ENCODE measurements at places on chromosomes 7 and 10.

- DNase-seq: no peak
Measured at GRCh38 chr10:5557040-5557721, 32.4 kb downstream of the CALML3 start.

DNA sequence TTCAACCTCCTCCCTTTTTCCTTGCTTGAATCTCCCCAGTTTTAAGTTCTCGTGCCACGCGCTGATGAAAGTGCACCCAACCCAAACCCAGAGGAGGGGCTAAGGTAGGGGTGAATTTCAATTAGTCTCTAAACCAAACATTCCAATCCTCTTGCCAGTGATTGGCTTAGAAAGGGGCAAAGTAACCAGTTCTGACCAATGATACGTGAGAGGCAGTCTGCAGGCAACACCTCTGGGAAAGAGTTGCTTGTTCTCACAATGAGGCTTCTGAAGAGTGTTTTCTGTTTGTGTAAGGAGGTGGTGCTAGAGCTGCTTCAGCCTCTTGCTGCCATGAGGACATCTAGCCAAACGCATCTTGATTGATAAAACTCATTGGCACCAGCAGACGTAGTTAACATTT lies 21.8 kb downstream of the SLC35G1 start:
- DNase-seq: no peak

- DNase-seq: no peak
Measured at GRCh38 chr10:131666091-131666490, 234.7 kb upstream of the PPP2R2D start.

- no peak for DNase-seq
Measured at GRCh38 chr7:78794101-78794500, 659.4 kb downstream of the MAGI2 start.

DNA sequence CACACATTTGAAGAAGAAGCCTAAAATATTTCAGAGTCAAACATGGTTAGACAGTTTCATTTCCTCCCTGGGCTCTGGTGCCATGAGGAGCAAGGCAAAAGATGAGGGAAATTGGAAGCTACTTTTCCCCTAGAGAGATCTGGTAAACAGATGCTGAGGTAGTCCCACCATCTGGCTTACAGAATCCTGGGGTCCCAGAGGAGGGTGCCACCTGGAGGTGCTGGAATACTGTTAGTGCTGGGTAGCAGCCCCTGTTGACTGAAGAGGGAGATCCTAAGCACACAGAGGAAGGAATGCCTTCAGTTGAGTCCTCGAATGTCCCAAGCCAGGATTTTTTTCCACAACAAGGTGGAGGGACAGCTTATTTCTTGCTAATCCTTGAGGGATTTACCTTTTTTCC lies 160.1 kb downstream of the FZD1 start:
- no peak for DNase-seq

GRCh38 chr7:82234457-82235049 lies 209.0 kb downstream of the CACNA2D1 start:
- peak; percentile 23 for DNase-seq

DNA sequence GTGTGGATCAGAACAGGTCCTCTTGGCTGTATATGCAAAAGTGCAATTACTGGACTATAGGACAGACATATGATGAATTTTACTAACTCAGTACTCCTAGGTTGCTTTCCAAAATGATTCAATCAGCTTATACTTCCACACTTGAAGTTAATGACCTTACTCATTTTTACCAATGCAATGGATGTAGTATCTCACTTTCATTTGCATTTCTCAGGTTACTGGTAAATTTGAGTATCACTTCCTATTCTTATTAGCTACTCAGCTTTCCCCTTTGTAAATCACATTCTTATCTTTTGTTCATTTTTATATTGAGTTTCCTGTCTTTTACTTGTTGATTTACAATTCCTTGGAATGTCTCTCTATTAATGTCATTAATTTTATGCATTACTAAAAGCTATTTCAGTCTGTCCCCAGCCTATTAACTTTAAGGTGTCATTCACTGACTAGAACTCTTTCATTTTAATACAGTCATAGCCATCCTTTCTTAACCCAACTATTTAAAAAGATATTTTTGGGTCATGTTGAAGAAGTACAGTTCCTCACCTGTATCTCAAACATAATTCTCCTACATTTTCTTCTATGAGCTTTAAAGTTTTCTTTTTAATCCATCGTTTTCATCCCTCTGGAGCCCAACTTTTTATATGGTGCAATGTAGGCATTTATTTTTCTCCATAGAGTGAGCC lies 88.6 kb downstream of the VIM start:
- DNase-seq: no peak

DNA sequence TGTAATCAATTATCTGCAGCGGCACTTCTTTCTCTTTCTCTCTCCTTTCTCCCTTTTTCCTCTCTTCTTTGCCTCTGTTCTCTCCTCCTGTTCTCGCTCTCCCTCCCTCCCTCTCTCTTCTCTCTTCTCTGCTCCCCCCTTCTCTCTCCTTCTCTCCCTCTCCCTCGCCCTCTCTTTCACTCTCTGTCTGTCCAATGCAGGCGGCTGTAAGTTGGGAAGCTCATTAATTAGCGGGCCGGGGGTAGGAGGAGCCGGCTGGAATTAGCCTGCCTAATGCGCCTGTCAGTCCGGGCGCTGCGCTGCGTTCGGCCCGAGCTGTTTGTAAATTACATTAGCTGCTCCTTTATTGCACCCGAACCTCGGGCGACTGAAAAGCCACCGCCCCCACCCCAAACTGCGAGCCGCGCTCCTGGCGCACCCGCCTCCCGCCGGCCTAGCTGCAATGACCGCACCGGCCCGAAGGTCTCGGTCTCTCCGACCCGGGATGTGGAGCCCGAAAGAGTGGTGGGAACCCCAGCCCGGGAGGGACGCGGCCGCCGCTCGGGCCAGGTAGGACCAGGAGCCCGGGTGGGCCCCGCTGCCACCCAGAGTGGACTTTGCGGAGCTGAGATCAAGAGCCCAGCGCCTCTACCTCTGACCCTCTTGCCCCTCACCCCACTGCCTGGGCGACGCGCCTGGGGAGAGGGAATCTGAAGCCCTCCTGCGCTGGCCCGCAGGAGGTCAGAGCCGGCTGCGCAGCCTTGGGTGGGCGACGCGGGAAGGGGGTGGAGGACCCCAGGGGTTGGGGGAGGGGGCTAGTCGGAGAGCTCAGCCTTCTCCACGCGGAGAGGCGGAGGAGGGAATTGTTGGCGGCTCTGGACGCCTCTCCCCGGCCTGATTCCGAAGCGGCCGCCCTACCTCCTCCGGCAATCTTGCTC lies at the start of gene LBX1:
TSS of gene LBX1 (minus strand) at position 198 of the 917 bp plus-strand sequence. CDS start 648 bp downstream, outside the sequence.
- DNase-seq: no peak

GRCh38 chr10:109593682-109594081 lies 329.6 kb downstream of the XPNPEP1 start:
- DNase-seq: no peak

DNA sequence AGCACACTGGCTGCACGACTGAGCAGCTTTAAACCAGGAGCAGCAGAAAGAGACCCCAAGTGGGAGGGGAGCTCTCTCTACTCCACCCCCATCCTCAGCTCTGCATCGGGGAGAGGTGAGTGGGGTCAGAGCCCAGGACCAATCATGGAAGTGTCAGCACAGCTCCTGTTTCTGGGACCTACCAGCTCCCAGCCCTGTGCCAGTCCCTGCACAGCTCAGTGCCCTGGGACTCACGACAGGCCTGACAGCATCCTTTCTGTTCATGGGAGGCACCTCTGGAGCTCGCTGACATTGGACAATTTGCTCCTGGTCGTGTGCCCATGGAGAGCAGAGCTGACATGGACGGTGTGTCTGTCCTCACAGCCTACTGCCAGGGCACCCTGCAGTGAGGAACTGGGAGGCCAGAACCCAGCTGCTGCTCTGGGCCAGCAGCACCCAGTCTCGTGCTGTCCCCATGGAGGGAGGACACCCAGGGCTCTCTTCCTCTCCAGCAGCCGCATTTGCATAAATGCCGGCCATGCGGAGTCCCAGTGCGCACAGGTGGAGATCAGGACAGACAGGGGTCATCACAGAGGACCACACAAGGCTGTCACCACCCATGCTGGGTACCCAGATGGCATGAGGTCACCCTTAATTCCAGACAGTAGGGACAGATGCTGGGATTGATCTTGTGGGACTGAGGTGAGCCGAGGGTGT lies 45.9 kb upstream of the MSMB start:
- DNase-seq: no peak

DNA sequence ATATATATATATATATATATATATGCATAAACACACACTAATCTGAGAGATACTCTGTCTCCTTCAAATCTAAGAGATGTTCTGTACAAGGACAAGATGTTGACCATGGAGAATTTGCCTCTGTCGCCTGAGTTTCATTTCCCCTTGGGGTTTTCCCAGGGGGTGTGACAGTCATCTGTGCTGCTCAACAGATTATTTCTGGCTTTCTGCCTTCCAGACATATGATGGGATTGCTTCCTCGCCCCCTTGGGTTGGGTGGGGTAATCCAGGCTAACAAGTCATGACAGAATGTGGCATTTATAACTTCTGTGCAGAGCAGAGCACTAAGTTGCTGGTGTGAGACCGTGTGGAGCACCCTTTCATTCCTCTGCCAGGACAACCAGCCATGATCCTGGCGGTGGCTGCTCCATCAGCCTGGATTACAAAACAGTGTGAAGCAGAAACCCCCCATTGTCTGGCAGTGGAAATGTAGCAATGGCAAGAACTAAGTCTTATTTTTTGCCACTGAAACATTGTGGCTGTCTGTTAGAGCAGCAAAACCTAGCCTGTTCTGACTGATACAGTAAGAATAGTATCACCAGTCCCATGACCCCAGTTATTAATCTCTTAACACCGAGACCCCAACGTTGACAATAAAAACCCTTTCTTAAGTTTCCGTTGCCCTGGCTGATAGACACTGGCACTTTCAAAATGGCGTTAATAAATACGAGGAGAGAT lies 13.7 kb upstream of the USP6NL start:
- DNase-seq: no peak

DNA sequence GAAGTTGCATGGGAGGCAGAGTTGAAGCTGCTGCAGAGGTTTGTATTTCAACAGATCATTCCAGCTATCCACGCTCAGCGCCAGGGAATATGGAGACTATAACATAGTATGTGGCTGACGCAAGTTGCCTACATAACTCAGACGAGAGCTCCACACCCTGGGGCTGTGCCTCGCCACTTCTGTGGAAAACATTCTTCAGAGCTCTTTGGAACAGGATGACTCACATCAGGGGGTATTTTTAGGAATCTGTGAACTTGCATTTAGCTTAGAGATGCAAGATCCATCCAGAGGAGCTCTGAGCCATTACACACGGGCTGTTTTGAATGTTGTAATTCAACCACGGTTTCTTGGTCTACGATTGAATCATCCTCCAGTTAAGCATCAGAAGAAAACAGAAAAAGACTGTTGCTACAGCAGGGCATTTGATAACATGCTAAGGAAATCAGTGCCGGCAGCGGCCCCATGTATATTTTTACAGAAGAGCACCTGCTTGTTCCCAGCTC lies 481.5 kb upstream of the AKR1E2 start:
- no peak for DNase-seq

- no peak for DNase-seq
Measured at GRCh38 chr10:69684981-69685353, 54.9 kb downstream of the FAM241B start.

GRCh38 chr7:6026011-6026819 lies 5.0 kb upstream of the ANKRD61 start:
- DNase-seq: no peak

- DNase-seq: no peak
Measured at GRCh38 chr10:79108728-79109127, 40.0 kb downstream of the ZMIZ1 start.

- peak; percentile 78 for DNase-seq
Measured at GRCh38 chr10:71396084-71396710, 523 bp upstream of the CDH23 start.

DNA sequence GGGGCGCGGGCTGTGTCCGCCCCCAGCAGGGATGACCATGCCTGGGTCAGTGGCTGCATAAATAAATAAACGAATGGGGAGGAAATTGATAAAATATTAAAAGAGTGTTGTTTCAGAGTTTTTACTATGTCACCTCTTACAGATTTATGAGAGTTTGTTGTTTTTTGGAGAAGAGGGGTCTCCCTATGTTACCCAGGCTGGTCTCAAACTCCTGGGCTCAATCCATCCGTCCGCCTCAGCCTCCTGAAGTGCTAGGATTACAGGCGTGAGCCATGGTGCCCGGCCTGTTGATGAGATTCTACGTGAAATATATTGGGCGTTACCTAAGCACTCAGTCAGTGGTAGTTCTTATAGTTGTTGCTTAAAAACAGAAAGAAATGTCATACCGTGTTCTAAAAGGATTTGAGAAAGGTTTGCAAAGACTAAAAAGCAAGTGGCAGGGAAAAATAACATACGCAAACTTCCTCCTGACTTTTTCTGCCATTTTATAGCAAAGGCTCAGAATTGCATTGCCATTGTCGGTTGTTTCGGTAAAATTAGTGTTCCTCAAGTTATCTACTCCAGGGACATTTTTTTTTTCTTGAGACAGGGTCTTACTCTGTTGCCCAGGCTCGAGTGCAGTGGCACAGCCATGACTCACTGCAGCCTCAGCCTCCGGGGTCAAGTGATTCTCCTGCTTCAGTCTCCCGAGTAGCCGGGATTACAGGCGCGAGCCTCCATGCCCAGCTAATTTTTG lies 39.5 kb upstream of the FOXK1 start:
- DNase-seq: no peak

GRCh38 chr10:86958116-86958900 lies at the start of gene SNCG:
Gene SNCG, plus strand, starts transcription at chr10:86958599. Its CDS starts 99 bp downstream, at chr10:86958698.
- DNase-seq: no peak

DNA sequence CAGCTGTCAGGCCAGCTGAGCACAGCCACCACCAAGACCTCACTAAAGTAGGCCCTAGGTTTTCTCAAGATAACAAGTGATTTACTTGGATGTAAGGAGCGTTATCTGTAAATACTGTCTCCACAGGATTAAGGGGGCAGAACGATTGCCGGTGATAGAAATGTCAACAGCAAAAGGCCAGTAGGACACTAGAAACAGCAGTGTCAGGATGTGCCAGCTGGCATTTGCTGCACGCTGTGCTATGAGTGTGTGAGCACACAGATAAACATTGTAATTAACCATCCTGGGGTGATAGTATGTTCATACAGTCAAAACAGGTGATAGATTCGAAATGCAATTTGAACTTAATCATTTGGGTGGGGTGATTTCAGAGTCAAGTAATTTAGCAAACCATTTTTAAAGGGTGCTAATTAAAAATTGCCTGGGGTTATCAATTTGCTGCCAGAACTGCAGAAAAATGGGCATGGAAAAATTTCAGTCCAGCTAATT lies 36.3 kb upstream of the NOBOX start:
- DNase-seq: no peak

DNA sequence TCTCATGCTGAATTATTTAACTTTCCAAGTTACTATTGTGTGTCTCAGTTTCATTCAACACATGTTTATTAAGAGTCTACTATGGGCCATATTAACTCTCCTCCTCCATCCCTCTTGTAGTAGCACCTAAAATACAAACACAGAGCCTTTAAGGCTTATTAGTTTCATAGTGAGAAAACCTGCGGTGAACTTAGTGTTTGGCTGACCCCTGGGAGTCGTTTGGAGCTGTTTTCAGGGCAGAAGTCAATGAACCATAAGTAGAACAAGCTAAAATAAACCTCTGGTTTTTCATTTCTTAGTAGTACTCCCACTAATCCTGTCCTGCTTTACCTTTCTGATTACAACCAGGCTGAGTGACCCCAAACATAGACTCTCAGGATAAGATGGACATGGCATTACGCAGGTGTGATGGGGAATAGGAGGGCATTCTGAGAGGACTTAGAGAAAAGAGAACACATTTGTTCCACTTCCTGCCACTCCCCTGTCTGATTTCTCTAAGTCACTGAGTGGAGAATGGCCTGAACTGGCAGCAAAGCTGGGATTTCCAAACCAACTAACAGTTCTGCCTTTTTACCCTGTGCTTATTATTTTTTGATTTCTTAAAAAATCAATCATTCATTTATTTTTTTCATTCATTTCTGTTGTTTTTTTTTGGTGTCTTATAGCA lies 74.5 kb downstream of the LRMDA start:
- no peak for DNase-seq

Data from neuronal stem cell (in vitro differentiated cells).